Caki2 (cell line): ENCODE measurements at places on chromosomes 6 and 20. TPM values are rescaled to one million over a fixed set of nuclear protein-coding genes. Genes with fewer than 3 reads are reported as not detected.

The IPCEF1 gene
- 0.20 and 0.29 TPM in 2 replicates for total RNA-seq

The PAQR8 gene
- total RNA-seq: 3.7 and 3.9 TPM in 2 replicates

The DDAH2 gene
- total RNA-seq: 214 and 216 TPM in 2 replicates

The NCOA6 gene
- 1.6 and 2.2 TPM in 2 replicates for total RNA-seq

The C4A gene
- 0.30 TPM in 1 of 2 replicates, not detected in the other for total RNA-seq

The NFATC2 gene
- 0.29 and 0.34 TPM in 2 replicates for total RNA-seq

The CSTF1 gene
- 42.7 and 61.1 TPM in 2 replicates for total RNA-seq

The PAX1 gene
- not detected in 2 replicates for total RNA-seq

The PNLDC1 gene
- total RNA-seq: not detected in 2 replicates

The HLA-DPB1 gene
- total RNA-seq: not detected in 2 replicates

The GPR6 gene
- total RNA-seq: not detected in 2 replicates

The GINS1 gene
- 14.9 and 17.1 TPM in 2 replicates for total RNA-seq

The BEND6 gene
- total RNA-seq: 7.7 and 25.6 TPM in 2 replicates

The DUSP15 gene
- total RNA-seq: 3.9 TPM in 1 of 2 replicates, not detected in the other

The MAP7 gene
- 12.9 and 14.8 TPM in 2 replicates for total RNA-seq

The MATN4 gene
- 0.10 and 2.1 TPM in 2 replicates for total RNA-seq

The DEFB132 gene
- total RNA-seq: not detected in 2 replicates

The UNC5CL gene
- 1.1 and 4.4 TPM in 2 replicates for total RNA-seq

The MCCD1 gene
- total RNA-seq: not detected in 2 replicates

The RNF217 gene
- 5.7 and 12.8 TPM in 2 replicates for total RNA-seq

The KIF3B gene
- 19.3 and 19.9 TPM in 2 replicates for total RNA-seq

The TBCC gene
- total RNA-seq: 52.0 and 61.2 TPM in 2 replicates

The AFDN gene
- total RNA-seq: 16.8 and 31.6 TPM in 2 replicates

The ADISSP gene
- total RNA-seq: 70.6 and 73.8 TPM in 2 replicates

The EDN1 gene
- 1.2 and 9.5 TPM in 2 replicates for total RNA-seq

The ZNF335 gene
- total RNA-seq: 4.8 and 5.4 TPM in 2 replicates

The TBC1D32 gene
- total RNA-seq: 3.8 and 4.9 TPM in 2 replicates

The KIF6 gene
- not detected in 2 replicates for total RNA-seq

The FKBP1C gene
- total RNA-seq: 0.10 and 0.17 TPM in 2 replicates

The HDDC2 gene
- 257 and 294 TPM in 2 replicates for total RNA-seq

The TBXT gene
- total RNA-seq: not detected in 2 replicates

The TCFL5 gene
- 30.0 and 31.7 TPM in 2 replicates for total RNA-seq

The SLC44A4 gene
- 0.54 TPM in 1 of 2 replicates, not detected in the other for total RNA-seq

The BHLHE23 gene
- total RNA-seq: not detected in 2 replicates

The PROKR2 gene
- total RNA-seq: not detected in 2 replicates

The DSP gene
- total RNA-seq: 18.4 and 20.9 TPM in 2 replicates

The CLPSL1 gene
- total RNA-seq: 2.4 TPM in 1 of 2 replicates, not detected in the other
